Naive B cell (primary cell): ENCODE measurements at places on chromosomes 2 and 18. TPM values are rescaled to one million over a fixed set of nuclear protein-coding genes. Genes with fewer than 3 reads are reported as not detected.

DSEL gene
- polyA plus RNA-seq = not detected

SPP2 gene
- polyA plus RNA-seq = not detected

ASXL3 gene
- not detected for polyA plus RNA-seq

PMAIP1 gene
- polyA plus RNA-seq = 107 TPM

GREB1L gene
- not detected for polyA plus RNA-seq

NT5DC4 gene
- polyA plus RNA-seq = not detected

MRPS9 gene
- 22.7 TPM for polyA plus RNA-seq

MAP2 gene
- polyA plus RNA-seq = 5.3 TPM

C2orf81 gene
- 7.9 TPM for polyA plus RNA-seq

NRP2 gene
- polyA plus RNA-seq = 7.6 TPM
